ENCODE measurements at places on chromosomes 2 and 18.

- DNase-seq, result no peak
Measured at GRCh38 chr18:33116376-33116775, 324.1 kb downstream of the CCDC178 start.

DNA sequence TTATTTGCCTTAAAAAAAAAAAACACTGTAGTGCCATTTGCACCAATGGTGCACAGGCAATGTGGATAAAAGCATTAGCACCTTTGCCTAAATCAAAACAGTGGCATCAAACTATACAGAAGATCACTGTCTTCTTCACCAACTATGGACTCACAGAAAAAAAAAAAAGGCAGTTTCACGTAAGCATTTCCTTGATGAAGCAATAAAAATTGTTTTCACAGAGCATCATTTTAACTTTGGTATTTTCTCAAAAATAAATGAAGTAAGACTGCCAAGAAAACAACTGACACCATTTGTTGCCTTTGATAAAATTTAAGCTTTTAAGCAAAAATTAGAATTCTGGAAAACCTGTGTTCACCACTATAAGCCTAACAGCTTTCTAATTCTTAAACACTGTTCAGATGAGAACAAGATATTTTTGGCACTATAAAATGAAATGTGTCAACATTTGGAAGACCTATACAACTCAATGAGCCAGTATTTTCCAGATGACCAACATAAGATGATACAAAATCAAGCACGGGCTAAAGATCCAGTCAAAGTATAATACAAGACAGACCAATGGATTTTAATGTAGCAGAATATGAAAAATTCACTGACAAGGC, 21.1 kb downstream of the METTL8 start:
- no peak for DNase-seq

GRCh38 chr2:135633582-135633981, 102.3 kb downstream of the R3HDM1 start:
- DNase-seq, result no peak

- DNase-seq, result peak; percentile 94
Measured at GRCh38 chr2:113240915-113241911, 37.5 kb downstream of the PAX8 start.

DNA sequence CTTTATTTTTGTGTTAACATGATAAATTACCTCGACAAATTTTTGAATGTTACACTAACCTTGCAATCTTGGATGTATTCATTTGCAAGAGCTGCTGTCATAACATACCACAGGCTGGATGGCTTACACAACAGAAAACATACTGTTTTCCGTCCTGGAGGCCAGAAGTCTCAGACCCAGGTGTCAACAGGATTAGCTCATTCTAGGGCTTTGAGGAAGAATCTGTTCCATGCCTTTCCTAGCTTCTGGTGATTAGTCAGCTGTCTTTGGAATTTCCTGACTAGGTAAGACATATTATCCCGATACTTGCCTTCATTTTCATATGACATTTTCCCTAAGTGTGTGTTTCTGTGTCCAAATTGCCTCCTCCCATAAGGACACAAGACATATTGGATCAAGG, 188.6 kb upstream of the CDH19 start:
- no peak for DNase-seq

GRCh38 chr2:38535744-38536506, 66.8 kb downstream of the HNRNPLL start:
- peak; percentile 49 for DNase-seq

DNA sequence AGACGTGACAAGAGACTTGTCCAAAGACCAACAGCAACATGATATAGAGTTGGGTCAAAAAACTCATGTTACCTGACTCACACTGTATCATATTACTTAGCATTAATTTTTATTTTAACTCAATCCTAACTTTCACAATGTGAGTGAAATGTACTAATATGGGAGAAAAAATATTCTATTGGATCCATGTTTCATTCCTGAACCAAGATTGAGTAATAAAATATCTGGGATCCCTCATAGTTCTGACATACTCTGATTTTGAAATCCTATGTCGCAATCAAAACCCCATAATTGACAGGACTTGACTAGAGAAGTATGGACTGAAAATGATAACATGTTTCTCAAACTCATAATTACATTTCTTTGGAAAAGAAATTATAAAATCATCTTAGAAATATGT, 190.4 kb downstream of the RIT2 start:
- DNase-seq, result no peak

DNA sequence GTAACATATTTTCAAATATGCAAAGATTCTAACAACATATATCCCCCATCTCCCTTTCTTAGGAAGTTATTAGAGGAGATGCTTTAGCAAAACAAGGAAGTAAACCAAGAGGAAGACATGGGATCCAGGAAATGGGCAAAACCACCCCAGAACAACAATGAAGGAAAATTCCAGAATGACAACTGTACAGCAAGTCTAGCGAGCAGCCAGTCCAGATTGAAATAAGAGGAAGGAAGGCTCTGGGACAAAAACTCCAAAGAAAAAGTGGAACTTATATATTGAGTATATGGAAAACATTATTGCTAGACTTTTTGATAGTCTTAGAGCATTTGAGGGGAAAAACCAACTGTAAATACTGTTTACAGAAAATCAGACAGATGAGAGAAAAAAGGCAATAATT, 2.9 kb upstream of the ARPC2 start:
- DNase-seq, result no peak

GRCh38 chr2:234135750-234136221, 85.3 kb downstream of the SPP2 start:
- peak; percentile 80 for DNase-seq

DNA sequence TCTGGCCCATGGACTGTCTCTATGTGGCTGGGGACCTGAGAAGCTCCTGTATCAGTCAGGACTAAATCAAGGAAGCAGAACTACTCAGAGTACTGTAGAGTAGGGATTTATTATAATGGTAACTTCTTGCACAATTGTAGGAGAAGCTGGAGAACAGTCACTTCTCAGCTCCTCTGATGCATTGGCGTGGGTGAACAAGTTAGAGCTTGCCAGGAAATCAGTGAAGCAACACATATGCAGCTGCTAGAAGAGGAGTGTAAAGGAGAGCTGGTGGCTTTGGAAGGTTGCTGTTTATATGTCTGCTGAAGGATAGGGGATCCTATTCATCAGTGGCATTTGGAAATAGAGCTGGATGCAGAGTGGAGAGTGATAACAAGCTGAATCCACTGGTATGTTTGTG, 215.5 kb upstream of the CWC22 start:
- DNase-seq, result peak; percentile 33

DNA sequence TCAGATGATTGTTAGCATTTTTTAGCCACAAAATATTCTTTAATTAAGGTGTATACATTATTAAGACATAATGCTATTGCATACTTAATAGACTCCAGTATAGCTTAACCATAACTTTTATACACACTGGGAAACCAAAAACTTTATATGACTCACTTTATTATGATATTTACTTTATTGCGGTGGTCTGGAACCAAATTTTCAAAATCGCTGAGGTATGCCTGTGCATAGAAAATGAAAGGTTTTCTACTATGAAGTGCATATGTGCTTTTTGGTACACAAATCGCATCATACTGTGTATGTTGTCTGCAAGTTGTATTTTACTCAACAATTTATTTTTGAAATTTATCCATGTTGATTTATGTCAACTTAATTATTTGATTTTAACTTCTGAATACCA, 875.1 kb downstream of the SLC4A3 start:
- no peak for DNase-seq

GRCh38 chr2:233686928-233687327, 5.2 kb downstream of the UGT1A7 start:
- DNase-seq, result no peak

DNA sequence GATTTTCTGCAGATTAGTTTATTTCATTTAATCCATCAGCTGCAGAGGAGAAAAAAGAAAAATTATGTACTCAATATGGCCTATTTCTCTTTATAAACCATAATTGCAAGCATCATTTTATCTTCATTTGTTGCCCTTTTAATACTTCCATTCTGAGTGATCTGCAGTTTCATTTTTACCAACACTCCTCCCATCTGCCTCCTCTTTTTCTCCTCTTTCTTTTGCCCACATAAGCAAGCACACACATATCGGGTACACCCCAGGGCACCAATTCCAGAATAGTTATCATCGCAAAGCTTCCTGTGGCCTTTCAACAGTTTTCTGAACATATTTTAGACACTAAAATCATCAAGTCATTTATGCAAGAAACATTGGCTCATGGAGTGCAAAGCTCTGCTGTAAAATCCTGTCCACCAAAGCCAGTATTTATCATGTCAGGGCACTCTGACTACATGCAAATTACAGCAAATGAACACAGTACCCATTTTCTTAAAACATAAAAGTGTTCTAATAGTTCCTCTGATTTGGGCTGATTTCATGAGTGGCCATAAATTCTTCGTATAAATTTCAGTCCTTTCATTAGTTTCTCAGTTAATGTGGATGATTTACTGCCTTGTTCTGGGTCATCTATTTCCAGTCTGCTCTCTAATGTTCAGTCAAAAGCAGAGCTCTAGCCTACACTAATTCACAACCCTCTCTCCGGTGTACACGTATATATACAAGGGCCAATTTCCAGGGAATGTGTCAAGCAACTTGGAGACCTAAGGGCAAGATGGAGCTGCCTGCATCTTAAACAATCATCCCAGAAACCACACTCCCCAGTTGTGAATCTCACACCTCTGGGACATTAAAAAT, 281.3 kb downstream of the STK39 start:
- DNase-seq, result no peak

DNA sequence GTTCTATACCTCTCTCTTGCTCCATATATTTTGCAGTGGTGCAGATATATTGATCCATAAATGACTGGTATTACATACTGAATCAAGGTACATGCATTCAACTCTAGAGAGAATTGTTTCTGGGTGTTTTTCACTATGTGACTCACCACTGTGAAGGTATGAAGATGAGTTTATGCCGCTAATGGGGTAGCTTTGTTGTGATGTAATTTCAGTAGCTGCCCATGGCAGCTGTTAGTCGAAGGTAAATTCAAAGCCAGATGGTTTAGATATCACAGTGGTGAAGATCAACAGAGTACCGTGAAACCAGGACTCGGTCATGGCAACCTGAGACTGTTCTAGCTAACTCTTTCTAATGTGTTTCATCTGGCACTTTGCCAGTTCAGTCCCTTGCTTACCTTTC, 50.4 kb downstream of the PKP4 start:
- no peak for DNase-seq

- no peak for DNase-seq
Measured at GRCh38 chr2:142819411-142819810, 58.1 kb upstream of the KYNU start.

- peak; percentile 96 for DNase-seq
Measured at GRCh38 chr18:3623769-3624545, 174.0 kb downstream of the TGIF1 start.

DNA sequence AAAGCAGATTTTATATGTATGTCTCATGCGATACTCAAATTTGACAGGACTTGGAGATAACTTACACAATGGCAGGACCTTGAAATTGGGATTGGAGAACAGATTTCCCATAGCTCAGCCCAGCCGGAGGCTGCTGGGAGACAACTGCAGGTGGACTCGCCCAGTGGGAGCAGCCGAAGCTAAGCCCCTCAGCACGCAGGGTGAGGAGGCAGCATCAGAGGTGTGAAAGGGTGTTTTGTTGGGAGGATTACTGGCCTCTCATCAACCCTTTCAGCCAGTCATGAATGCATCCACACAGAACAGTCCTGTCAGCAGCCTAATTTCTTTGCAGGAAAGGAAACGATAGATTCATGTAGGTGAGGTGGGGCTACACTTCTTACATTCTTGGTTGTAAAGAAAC, 110.4 kb upstream of the DYNAP start:
- no peak for DNase-seq

DNA sequence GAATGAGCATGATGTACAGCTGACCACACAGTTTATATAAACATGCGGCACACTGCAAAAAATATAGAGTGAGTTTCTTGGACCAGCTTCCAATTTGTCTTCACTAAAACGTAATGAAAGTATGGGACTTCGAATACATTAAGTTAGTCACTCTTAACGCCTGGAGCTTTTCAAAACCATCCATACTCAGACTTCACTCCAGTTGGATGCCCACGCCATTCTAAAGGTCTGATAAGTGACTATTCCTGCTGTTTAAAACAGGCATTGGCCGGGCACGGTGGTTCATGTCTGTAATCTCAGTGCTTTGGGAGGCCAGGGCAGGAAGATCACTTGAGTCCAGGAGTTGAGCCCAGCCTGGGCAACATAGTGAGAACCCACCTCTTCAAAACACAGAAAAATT, 84.6 kb downstream of the MYL12B start:
- DNase-seq, result no peak

GRCh38 chr2:64655018-64655664, 1.4 kb upstream of the SERTAD2 start:
- DNase-seq, result no peak

GRCh38 chr2:177543007-177543760, 150.6 kb downstream of the AGPS start:
- peak; percentile 91 for DNase-seq

DNA sequence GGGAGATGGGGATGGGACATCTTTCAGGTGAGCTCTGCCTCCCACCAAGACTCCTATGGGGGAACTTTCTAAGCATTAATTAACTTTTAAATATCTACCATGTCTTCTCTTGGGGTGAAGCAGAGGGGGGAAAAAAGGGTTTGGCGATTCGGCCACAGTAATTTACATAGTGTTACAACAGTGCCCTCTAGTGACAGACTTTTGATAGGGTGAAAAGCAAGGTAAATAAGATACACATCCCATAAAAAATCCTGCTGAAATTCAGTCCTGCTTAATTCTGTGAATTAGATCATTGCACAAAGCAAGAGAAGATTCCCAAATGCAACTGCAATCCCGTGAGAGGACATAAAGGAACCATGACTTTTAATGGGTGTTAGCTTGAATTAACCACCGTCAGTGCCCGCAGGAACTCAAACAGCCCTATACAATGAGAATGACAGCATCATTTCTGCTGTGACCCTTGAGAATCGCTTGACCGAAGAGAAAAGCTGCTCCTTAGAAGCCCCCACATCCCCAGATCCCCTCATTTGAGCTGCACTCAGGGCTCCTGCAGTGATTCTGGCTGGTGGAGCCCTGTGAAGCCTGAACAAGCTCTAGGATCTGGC, 32.8 kb downstream of the FAM124B start:
- DNase-seq, result peak; percentile 20

- no peak for DNase-seq
Measured at GRCh38 chr2:233039846-233040530, 7.5 kb downstream of the NEU2 start.

GRCh38 chr2:39422700-39423099, 14.4 kb downstream of the MAP4K3 start:
- DNase-seq, result no peak

- peak; percentile 89 for DNase-seq
Measured at GRCh38 chr2:172968061-172968469, 107.6 kb upstream of the MAP3K20 start.
